Ovary (tissue), 10 donors: ENCODE measurements at places on chromosomes 2 and 18. TPM values are rescaled to one million over a fixed set of nuclear protein-coding genes. Genes with fewer than 3 reads are reported as not detected.

DNA sequence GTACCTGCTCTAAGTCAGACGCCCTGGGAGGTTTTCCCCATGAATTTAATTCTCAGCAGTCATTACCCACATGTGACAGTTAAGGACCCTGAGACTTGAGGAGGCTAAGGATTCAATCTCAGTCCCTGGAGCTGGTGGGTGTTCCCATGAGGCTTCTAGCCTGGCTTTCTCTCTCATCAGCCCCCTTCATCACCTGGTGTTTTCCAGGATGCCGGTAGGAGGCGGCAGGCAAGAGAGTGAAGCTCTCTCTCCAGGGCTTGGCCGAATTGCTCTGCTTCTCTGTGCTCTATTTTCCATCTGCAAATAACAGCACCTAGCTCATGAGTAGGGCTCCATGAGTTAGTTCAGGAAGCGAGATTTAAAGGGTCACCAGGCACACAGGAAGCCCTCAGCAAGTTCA, 241.9 kb downstream of the PTPRM start:
- H3K4me1 ChIP-seq, result no peaks in the 10 kb centered on the region
- H3K27me3 ChIP-seq, result no peaks in the 10 kb centered on the region
- no peaks in the 10 kb centered on the region for H3K36me3 ChIP-seq
- H3K27ac ChIP-seq, result no peak overlapping the region

DNA sequence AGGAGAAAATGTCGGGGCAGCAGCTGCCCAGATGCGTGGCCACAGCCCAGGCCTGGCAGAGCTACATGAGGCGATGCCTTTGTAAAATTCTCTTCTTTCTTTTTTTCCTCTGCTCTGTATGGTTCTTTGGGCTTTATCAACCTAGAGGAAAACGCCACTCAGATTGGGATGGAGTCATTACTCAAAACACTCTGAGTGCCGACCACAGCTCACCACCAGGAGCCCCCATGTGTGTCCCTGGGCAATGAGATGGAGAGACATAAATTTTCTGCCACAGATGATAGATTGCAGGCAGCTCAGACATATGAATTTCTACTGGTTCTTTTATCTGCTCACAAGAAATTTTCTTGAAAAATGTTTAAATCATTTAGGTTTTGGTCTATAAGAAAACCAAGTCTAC, 56.0 kb downstream of the PARD6G start:
- H3K4me3 ChIP-seq, result no peak overlapping the region
- DNase-seq, result no peak
- H3K27me3 ChIP-seq, result no peaks in the 10 kb centered on the region
- H3K4me1 ChIP-seq, result peaks cover 11% of the 10 kb centered on the region
- no peaks in the 10 kb centered on the region for H3K36me3 ChIP-seq
- H3K27ac ChIP-seq, result no peak overlapping the region

DNA sequence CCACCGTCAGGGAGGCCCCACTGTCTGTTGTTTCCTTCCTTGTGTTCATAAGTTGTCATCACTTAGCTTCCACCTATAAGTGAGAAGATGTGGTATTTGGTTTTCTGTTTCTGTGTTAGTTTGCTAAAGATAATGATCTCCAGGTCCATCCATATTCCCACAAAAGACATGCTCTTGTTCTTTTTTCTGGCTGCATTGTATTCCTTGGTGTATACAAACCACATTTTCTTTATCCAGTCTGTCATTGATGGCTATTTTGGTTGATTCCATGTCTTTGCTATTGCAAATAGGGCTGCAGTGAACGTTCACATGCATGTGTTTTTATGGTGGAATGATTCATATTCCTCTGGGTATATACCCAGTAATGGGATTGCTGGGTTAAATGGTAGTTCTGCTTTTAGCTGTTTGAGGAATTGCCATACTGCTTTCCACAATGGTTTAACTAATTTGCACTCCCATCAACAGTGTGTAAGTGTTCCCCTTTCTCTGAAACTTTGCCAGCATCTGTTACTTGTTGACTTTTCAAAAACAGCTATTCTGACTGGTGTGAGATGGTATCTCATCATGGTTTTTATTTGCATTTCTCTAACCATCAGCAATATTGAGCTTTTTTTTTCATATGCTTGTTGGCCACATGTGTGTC, 156.6 kb upstream of the NOSTRIN start:
- H3K4me1 ChIP-seq, result peaks cover 7% of the 10 kb centered on the region
- no peak for DNase-seq
- no peak overlapping the region for H3K27ac ChIP-seq
- H3K36me3 ChIP-seq, result no peaks in the 10 kb centered on the region
- H3K27me3 ChIP-seq, result no peaks in the 10 kb centered on the region

GRCh38 chr18:35110554-35111485, 69.6 kb downstream of the MAPRE2 start:
- no peaks in the 10 kb centered on the region for H3K4me1 ChIP-seq
- H3K36me3 ChIP-seq, result no peaks in the 10 kb centered on the region
- DNase-seq, result no peak
- no peaks in the 10 kb centered on the region for H3K27me3 ChIP-seq

GRCh38 chr2:10140841-10141610, 18.5 kb downstream of the RRM2 start:
- H3K4me1 ChIP-seq, result peaks cover 10% of the 10 kb centered on the region
- DNase-seq, result no peak
- H3K27me3 ChIP-seq, result no peaks in the 10 kb centered on the region
- no peak overlapping the region for H3K27ac ChIP-seq
- H3K4me3 ChIP-seq, result no peak overlapping the region

- H3K27me3 ChIP-seq, result no peaks in the 10 kb centered on the region
- DNase-seq, result peak; percentile 24
- no peak overlapping the region for H3K27ac ChIP-seq
- H3K4me3 ChIP-seq, result no peak overlapping the region
- H3K36me3 ChIP-seq, result no peaks in the 10 kb centered on the region
Observed at GRCh38 chr2:74919827-74920226, 38.6 kb upstream of the POLE4 start.

DNA sequence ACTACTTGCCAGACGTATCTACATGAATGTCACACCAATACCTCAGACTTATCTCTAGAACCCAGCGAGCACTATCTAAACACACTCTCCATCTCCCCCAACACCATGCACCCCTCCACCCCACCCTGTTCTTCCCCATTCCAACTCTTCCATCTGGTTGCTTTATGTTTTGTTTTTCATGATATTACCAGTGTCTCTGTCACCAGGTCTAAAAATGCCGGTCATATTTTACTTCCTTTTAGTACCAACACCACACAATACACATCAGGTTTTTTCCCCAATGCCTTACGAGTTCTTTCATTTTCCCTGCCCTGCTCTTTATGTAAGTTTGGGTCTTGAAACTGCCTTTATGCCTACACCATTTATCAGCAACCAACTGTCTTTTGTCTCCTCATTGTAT, 10.2 kb upstream of the ITGA4 start:
- no peak overlapping the region for H3K27ac ChIP-seq
- H3K36me3 ChIP-seq, result no peaks in the 10 kb centered on the region
- DNase-seq, result no peak
- no peaks in the 10 kb centered on the region for H3K27me3 ChIP-seq
- no peak overlapping the region for H3K4me3 ChIP-seq
- H3K4me1 ChIP-seq, result no peaks in the 10 kb centered on the region

DNA sequence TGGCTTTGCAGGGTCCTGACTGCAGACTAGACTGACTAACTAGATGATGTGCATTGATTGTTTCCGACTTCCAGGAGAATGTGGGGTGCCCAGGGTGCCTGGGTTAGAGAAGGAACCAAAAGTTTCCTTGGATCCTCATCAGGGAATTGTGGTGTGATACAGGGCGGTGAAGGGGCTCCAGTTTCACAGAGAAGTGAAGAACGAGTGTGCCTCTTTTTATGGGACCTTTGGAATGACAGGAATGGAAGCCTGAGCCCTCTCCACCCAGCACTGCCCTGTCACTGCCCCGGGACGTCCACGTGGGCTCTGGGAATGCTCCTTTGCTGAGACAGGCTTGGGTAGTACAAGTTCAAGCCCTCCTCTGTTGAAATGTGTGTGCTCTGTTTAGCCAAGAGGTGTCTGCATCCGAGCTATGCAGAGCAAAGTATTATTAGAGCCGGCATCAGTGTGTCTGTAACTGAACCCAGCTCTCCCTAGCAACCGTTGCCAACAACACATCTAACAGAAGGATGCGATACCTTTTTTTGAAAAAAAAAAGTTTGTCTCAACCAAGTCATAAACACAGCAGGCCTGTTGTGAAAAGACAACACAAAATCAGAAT, 183.6 kb downstream of the SMAD7 start:
- H3K4me3 ChIP-seq, result no peak overlapping the region
- H3K36me3 ChIP-seq, result no peaks in the 10 kb centered on the region
- peaks cover 3% of the 10 kb centered on the region for H3K4me1 ChIP-seq

GRCh38 chr2:65831509-65831908, 399.1 kb upstream of the SPRED2 start:
- no peaks in the 10 kb centered on the region for H3K27me3 ChIP-seq
- H3K4me3 ChIP-seq, result no peak overlapping the region
- no peaks in the 10 kb centered on the region for H3K36me3 ChIP-seq
- no peak overlapping the region for H3K27ac ChIP-seq

DNA sequence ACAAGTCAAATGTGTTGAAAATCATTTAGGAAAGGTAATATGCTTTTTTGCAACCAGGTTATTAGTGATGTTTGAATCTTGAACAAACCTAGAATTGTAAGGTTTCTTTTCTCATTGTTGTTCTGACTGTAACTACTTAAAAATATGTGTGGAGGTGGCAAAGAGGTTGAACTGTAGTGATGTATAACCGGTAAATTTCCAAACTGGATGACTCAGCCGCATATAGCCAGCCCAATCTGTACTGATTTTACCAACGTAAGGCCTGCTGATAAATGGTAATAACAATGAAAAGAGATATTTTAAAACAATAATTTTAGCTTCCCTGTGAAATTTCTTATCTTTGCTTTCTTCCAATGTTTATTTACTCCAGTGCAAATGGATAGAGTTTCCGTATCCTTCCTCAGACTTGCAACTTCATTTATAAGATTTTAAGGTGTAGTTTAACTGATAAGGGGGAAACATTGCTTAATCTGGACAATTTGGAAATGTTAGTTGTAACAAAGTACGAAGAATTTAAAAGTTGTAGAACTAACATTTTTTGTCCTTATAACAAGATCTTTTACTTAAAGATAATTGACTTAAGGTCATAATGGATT, 1170.4 kb upstream of the ZEB2 start:
- H3K4me3 ChIP-seq, result no peak overlapping the region
- no peaks in the 10 kb centered on the region for H3K27me3 ChIP-seq
- H3K36me3 ChIP-seq, result no peaks in the 10 kb centered on the region
- H3K27ac ChIP-seq, result no peak overlapping the region
- H3K4me1 ChIP-seq, result no peaks in the 10 kb centered on the region

DNA sequence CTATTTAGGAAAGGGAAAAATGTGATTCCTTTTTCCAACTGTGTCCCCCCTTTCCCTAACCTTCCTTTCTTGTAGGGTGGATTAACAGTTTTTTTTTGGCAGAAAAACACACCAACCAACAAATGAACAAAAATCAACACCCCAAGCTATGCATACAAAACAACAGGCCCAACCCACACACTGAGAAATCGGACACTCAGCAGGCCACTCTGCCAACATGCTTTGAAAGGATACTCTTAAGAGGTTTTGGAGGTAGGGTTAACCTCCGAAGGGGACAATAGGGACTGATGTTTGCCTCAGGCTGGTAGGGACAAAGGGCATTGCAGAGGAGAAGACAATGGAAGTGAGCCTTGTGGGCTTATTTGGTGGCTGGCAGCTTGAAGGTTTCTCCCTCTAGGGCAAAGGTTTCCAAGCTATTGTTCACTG, 33.1 kb upstream of the POLE4 start:
- no peak overlapping the region for H3K4me3 ChIP-seq
- H3K36me3 ChIP-seq, result no peaks in the 10 kb centered on the region
- H3K27me3 ChIP-seq, result no peaks in the 10 kb centered on the region
- H3K4me1 ChIP-seq, result no peaks in the 10 kb centered on the region

DNA sequence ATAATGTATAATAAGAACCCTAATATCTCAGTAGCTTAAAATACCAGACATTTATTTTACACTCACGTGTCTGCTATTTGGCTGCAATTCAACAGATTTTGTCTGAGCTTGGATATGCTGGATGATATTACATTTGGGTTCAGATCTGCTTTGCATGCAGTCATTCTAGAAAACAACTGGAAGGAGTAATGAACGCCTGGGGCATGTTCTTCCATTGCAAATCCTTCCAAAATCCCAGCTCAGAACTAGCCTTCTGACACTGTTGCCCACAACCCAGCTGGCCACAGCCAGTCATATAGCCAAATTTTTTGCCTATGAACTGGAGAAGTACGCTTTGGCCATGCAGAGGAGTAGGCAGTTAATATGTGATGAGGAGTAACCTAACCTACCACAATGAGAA, 597.8 kb upstream of the VRK2 start:
- H3K4me3 ChIP-seq, result no peak overlapping the region
- no peaks in the 10 kb centered on the region for H3K4me1 ChIP-seq
- no peak for DNase-seq
- H3K27ac ChIP-seq, result no peak overlapping the region

DNA sequence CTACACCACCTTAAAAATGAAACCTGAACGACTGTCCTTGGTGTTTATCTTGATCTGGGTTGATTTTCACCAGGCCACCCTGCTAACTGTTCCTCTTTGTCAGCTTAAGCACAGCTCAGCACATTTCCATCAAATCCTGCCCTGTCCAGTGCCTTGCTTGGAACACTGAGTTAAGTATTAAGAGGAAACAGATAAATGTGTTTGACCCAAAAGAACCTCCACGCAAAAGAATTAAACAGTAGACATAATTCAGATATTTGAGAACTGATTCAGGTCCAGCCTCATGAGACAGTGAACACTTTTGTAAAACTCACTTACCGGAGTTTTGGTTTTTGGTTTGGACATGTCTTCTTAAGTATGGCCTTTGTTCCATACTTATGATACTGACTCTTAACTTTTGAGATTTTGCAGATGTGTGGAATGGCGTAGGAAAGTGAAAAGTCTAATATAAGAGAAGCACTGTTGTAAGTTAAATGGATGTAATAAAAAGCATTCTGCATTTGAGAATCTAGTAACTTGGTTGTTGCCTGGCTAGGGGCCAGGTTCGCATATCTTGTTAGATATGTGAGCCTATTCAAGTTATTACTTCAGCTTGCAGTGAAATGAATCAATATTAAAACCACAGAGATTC, 88.9 kb upstream of the SERPINE2 start:
- no peak overlapping the region for H3K27ac ChIP-seq
- H3K4me3 ChIP-seq, result no peak overlapping the region
- no peaks in the 10 kb centered on the region for H3K36me3 ChIP-seq
- no peak for DNase-seq
- no peaks in the 10 kb centered on the region for H3K4me1 ChIP-seq

- H3K36me3 ChIP-seq, result no peaks in the 10 kb centered on the region
- no peak for DNase-seq
- H3K4me3 ChIP-seq, result no peak overlapping the region
- no peaks in the 10 kb centered on the region for H3K27me3 ChIP-seq
- H3K27ac ChIP-seq, result no peak overlapping the region
Observed at GRCh38 chr18:816088-816653, 4.1 kb upstream of the YES1 start.

GRCh38 chr2:174554529-174555150, 43.0 kb downstream of the WIPF1 start:
- H3K4me1 ChIP-seq, result no peaks in the 10 kb centered on the region
- H3K27ac ChIP-seq, result no peak overlapping the region
- no peak for DNase-seq
- no peaks in the 10 kb centered on the region for H3K27me3 ChIP-seq
- no peaks in the 10 kb centered on the region for H3K36me3 ChIP-seq
- H3K4me3 ChIP-seq, result no peak overlapping the region

CCDC85A gene
- 1.3 TPM for total RNA-seq

TEKT4 gene
- total RNA-seq, result not detected

SPATS2L gene
- total RNA-seq, result 70.8 TPM

MGAT5 gene
- total RNA-seq, result 47.6 TPM
